ENCODE measurements at places on chromosomes 2 and 18. TPM values are rescaled to one million over a fixed set of nuclear protein-coding genes. Genes with fewer than 3 reads are reported as not detected.

The TDRD15 gene
- total RNA-seq: 0.05 TPM

The FRZB gene
- not detected for total RNA-seq

DNA sequence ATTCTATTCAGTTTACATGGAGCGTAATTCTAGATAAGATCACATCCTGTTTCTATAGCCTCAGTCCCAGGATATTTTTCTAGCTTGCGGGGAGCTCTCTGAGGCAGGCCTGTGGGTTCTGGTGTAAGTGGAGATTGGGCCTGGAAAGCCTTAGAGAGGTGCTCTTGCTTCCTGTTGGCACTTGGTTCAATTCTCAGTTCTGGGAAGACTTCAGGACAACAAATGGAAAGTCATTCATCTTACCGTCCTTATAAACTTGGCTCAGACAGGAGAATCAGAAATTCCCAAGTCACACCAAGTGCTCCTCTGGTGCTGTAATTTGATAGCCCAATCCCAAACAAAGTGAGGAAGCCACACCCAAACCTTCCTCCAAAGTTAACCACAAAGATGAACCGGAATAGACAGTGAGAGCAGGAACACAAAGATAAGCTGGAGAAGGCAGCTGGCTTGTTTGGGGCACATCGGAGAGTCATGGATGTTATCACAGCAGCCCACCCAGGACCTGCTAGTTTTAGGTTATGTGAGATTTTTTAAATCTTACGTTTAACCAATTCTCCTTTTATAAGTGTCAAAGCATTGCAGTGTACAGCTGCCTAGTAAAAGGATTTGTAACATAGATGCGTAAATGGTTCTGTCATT, 144.3 kb upstream of the MAP3K20 start:
- peaks cover 35% of the 10 kb centered on the region for H3K27me3 ChIP-seq
- no peak overlapping the region for H3K4me3 ChIP-seq
- H3K27ac ChIP-seq: no peak overlapping the region
- H3K36me3 ChIP-seq: no peaks in the 10 kb centered on the region
- no peak for DNase-seq
- H3K4me1 ChIP-seq: peaks cover 3% of the 10 kb centered on the region

DNA sequence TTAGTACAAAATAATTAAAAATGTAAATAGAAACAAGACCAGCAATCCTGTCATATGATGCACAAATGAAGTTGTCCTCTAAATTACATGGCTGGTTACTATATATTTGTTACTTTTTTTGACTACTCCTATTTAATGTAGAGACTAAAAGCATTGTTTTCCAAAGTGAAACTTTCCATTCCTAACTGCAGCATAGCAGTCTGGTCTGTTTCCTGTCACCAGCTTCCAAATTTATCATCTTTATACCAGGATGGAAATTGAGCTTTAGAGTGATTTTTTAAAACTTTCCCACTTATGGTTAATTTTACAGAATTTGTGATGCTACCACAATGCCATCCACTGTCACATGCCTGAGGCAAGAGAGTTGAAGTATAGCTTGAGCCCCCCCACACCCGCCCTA, 33.5 kb upstream of the RAB27B start:
- no peak overlapping the region for H3K4me3 ChIP-seq
- H3K36me3 ChIP-seq: no peaks in the 10 kb centered on the region
- H3K27me3 ChIP-seq: no peaks in the 10 kb centered on the region
- H3K27ac ChIP-seq: no peak overlapping the region
- no peak for DNase-seq

- no peak for DNase-seq
- peaks cover 10% of the 10 kb centered on the region for H3K27me3 ChIP-seq
- H3K27ac ChIP-seq: no peak overlapping the region
- H3K36me3 ChIP-seq: no peaks in the 10 kb centered on the region
Observed at GRCh38 chr2:129857200-129857599, 122.3 kb upstream of the RAB6C start.
